NCI-H748 treated with DMSO at 0.1 percent for 48 hours (cell line): ENCODE measurements at places on chromosomes 2 and 18.

DNA sequence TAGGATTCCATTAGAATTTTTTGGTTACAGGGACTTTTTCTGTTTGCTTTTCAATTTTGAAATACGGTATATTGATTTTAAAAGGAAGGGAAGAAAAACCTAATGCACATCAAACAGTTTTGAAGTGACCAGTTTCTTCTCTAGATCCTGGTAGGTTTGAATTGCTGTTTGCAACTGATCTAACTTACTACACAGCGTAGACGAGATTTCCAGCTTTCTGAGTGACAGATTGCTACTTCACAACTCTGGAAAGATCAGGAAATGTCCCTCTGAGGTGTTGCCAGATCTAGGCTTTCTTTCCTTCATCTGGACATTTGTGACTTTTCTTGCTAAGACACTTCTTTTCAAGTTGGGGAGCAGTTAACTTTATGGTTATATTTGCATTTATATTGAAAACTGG lies 112.2 kb downstream of the DIS3L2 start:
- no peak for DNase-seq

GRCh38 chr18:48197819-48198218 lies 211.4 kb downstream of the ZBTB7C start:
- DNase-seq = no peak

DNA sequence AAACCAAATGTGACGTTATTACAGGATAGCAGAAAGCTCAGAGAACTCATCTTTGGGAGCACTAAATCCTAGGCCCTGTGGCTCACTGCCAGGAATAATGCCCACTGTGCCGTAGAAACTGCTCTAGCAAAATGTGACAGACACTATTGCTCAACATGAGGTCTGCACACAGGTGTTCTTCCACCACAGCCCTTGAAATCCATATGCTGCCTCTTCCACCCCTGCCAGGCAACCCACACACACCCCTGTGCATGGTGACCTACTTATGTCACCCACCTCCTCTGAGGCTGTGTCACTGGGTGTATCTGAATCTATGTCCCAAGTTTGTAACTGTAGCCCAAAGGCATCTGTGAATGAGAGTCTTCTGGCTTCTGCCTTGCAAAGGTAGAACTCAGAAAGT lies 66.1 kb upstream of the MBOAT2 start:
- no peak for DNase-seq

DNA sequence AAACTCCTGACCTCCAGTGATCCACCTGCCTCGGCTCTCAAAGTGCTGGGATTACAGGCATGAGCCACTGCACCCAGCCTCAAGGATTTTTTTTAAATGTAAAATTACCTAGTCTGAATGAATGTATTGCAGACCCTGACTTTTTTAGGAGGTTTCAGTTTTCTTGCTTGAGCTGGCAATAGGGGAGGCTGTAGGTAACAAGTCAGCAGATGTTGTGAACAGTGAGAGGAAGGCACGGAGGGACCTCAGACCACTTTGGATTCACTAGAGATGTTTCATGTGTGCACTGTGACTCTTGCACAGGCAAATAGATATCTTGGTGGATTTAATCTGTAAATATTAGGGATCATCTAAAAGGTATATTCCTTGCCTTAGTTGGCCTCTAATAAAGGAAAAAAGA lies 6.4 kb downstream of the NDUFV2 start:
- DNase-seq = no peak

DNA sequence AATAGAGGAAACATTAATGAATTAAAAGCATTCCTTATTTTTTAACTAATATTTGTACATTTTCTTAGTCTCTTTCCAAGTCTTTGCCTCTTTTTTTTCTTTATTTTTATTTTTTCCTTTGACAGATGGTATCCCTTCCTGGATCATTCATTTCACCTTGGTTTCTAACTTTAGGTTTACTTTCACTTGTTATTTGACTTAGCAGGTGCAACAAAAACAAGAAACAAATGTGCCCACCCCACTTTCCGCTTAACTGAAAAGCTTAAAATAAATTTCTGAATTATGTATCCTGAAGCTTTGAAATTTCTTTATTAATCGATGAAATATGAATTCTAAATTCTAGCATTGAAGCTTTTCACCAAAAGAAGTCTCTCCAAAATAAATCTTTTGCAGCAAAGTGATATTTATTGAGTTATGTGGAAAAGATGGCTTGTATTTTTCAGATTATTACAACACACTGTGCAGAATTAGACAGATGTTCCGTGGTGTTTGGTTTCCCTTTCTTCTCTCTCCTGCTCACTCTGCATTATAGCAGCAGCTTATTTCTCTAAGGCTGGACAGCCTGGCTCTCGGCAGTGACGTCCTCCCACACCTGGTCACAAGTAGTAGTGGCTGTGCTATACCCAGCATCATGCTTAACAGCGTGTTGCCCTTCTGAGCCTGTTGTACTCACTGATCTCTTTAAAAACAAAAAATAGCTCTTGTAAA lies 99.1 kb upstream of the ZNF397 start:
- no peak for DNase-seq

DNA sequence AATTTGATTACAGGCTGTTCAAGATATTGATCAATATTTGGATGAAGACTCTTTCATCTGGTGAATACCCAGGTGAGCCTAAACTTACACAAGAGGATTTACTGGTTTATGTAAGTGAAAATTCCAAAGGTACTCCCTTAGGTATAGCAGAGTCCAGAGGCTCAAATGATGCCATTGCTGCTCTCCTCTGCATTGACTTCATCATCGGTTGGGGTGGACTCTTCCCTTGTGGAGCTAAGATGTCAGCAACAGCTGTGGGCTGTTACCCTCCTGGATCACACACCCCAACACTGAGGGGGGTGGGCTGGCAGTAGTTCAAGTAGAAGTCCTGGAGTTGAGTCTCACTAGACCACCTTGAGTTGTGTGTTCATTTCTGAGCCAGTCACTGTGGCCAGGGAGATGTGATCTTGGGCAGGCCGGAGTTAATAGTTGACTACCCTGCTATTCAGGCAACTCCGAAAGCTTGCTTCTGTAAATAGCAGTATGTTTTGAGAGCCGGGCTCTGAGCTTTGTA lies 236.9 kb downstream of the PTPRM start:
- no peak for DNase-seq

GRCh38 chr2:48597492-48597891 lies 20.2 kb upstream of the GTF2A1L start:
- DNase-seq = no peak

DNA sequence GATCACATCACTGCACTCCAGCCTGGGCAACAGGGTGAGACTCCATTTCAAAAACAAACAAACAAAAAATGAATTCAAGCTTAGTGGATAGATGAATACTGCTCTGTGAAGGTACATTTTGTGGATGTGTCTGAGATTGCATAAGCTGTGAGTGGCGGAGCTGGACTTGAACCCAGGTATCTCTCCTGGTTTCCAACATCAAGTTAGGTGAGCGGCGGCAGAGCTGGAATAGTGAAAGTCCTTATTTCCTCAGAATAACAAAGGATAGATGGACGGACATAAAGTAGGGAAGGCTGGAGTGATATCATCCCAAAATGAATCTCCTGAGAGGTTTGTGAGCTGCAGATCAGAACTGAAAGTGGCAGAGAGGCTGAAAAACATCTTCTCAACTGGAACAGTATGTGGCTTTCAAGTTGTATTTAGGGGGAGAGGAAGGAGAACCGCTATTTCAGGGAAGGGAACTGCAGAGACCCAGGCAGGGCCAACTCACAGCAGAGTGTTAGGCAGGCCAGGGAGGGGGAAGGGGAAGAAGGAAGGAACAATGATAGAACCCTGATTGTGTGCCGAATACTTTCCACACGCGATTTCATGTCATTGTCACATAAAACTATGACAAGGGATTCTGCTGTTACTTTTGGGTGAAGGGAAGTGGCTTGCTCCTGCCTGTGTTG lies 106.2 kb downstream of the LPIN1 start:
- DNase-seq = no peak

GRCh38 chr18:60911504-60911903 lies 421.7 kb upstream of the CDH20 start:
- DNase-seq = no peak

DNA sequence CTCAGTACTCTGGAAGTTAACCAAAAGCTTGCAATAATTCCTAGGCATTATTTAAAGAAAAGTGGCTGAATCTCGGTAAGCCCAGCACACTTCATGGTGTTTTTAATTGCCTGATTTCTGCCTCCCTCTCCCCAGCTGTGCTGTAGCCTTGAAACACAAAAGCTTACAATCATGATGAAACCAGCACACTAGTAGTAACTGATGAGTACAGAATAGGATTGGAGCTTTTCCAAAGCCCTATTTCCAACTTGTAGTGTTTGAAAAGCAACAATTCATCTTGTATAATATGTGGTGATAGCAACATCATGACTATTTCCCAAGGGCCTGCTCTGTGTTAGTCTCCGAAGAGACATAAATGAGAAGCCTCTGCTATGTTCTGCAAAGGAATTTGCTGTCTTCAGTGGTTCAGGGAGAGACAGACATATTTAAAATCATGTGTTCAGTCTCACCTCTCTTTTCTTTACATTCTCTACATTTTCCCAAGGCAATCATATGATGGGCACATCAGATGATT lies 1015.0 kb downstream of the BCL11A start:
- no peak for DNase-seq

- no peak for DNase-seq
Measured at GRCh38 chr2:187050409-187050998, 201.5 kb upstream of the ZSWIM2 start.

DNA sequence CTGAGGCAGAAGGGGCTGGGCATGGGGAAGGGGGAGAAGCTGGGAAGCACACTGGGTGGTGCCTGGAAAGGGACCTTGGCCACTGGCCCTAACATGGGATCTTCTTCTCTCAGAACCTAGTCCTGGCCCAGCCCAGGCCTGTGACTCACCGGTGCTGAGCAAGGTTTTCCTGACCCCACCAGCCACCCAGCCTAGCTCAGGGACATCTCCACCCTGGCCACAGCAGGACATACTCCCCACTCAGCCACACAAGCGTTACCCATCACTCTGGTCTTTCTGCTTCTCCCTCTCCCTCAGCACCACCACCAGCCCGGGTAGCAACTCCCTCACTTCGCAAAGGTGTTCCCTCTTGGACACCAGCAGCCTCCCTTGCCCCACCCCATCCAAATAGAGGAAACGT lies 22.8 kb downstream of the TNS1 start:
- DNase-seq = no peak

- no peak for DNase-seq
Measured at GRCh38 chr2:72755647-72756423, 70.0 kb downstream of the EXOC6B start.

GRCh38 chr2:101386599-101387150 lies 628 bp downstream of the CREG2 start:
- no peak for DNase-seq

GRCh38 chr2:237449193-237449881 lies 35.4 kb upstream of the COL6A3 start:
- no peak for DNase-seq

DNA sequence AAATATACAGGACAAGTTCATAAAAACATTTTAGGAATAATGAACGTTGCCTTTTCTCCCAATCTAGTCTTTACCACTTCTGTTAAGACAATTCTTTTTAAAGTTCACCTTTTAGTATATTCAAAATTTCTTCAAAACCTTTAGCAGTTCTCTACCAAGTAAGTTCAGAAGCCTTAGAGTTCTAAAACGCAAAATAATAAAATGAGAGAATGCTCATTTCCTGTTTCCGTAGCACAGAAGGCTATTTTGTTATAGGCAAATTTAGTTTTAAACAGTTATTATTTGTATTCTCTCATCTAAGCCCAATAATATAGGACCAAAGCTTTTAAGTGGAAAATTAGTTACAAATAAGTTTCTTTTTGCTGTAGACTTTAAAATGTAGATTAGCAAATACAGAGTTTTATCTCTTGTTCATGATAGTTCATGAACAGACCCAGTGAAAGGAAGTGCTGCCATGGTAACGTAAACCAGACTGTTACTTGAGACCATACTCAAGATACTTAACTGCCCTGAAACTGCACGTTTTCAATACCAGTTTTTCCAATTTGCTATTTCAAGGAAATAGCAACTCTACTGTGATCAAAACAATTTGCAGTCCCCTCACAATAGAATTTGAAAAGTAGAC lies 173.1 kb upstream of the STON1 start:
- DNase-seq = peak; percentile 20

DNA sequence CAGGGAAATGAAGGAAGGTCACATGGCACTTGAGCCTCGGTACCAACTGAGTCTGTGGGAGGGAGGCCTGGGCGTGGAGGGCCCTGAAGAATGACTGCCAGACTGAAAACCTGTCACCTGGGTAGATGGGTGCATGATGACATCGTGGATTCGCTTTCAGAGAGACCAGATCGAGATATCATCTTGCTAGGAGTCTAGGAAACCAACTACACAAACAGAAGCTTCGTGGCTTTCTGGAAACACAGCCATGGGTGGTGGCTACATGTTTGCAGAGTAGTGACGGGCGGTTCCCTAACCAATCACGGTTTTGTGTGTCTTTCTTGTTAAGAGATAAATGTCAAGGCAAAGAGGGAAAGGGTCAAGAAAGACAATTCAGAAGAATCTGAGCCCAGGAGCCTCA lies 155.0 kb downstream of the EIPR1 start:
- no peak for DNase-seq

DNA sequence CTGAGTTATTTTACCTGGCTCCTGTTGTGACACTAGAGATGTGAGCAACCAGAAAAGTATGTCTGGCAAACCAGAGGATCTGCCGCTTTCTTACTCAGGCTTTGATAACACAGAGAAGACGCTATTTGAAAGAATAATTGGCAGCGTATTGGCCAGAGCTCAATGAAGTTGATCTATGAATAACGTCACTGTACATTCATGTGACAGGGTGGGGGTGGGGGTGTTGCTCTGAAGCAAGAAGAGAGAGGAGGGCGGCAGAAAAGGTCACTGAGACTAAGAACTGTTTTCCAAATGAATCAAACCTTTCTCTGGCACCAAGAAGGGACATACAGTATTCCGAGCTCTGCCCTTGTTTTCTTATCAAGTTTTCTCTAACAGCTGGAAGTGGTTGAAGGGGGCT lies 1.7 kb upstream of the ONECUT2 start:
- DNase-seq = peak; percentile 23

- DNase-seq = peak; percentile 64
Measured at GRCh38 chr18:76208678-76209306, 286.2 kb downstream of the ZNF516 start.

- peak; percentile 3 for DNase-seq
Measured at GRCh38 chr2:67945940-67946339, 116.9 kb downstream of the C1D start.

DNA sequence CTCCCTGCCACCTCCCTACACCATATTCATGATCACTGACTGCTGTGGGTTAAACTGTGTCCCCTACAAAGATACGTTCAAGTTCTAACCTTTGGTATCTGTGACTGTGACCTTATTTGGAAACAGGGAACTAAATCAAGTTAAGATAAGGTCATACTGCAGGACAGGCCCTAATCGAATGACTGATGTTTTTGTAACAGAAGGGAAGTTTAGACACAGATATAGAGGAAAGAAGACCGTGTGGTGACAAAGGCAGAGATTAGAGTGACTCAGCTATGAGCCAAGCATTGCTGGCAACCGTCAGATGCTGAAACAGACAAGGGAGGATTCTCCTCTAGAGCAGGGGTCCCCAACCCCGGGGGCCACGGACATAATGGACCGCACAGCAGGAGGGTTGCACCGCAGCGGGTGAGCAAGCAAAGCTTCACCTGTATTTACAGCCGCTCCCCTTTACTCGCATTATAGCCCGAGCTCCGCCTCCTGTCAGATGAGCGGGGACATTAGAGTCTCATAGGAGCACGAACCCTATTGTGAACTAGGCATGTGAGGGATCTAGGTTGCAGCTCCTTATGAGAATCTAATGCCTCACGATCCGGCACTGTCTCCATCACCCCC lies 28.9 kb upstream of the RNF152 start:
- DNase-seq = peak; percentile 15

GRCh38 chr2:102724016-102724490 lies 37.8 kb upstream of the TMEM182 start:
- DNase-seq = no peak

GRCh38 chr2:26355038-26355995 lies 8.7 kb upstream of the ADGRF3 start:
- no peak for DNase-seq
